Right forelimb (tissue), 1 donor: ENCODE measurements at places on chromosomes 3 and 15.
A peak's percentile ranks its signal among the peaks of the same experiment; 100 is the strongest.

DNA sequence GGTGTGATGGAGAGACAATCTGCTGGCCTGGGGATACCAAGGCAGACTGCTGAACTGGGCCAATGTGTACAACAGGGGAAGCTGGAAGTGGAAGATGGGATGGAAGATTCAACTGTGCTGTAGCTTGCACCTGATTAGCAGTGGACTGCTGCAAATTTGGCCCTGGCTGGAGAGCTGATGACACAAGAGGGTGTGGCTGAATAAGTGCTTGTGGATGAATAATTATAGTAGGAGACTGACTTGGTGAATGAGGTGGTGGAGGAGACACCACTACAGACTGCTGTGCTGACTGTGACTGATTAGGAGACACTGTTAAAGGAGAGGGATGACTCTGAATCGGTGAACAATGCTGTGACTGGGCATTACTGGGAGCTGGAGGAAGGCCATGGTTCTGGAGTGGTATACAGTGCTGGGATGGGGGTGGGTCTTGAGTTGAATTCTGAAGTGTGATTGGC is 52.5 kb downstream of the PHC3 start:
- no peak for DNase-seq

DNA sequence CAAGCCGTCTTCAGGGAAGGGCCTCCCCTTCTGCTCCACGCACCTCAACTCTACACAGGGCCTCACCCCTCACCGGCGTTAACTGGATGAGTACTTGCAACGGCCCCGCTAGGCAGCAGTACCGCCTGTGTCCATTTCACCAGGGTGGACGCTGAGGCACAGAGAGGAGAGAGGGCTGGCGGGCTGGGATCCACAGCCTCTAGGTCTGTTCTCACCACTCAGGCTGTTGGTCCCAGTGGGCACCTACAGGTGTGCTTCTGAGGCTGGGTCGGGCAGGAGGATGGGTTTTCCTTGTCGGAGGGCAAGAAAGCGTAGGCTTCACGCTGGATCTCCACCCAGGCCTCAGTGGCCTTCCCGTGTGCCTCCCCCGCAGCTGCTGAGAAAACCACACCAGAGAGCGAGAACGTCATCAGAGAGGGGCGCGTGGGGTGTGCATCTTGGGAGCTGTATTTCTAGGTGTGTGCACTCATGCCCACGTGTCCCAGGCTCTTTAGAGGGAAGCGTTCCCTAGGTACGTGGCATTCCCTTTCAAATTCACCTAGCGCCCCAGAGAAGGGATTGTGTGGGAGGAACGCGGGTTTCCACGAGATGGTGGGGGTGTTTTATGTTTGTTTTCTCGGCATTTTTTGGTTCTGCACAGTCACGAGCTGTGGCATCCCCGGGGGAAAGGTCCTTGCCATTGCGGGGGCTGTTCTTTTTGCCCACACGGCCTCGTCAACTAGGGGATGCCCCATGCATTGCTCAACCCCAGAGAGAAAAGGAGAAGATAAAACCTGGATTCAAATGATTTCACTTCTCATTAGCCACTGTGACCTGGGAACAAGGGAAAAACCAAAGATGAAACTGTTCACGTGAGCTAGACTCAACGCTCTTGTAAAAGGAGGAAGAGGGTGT is 67.7 kb downstream of the MGLL start:
- DNase-seq: no peak

DNA sequence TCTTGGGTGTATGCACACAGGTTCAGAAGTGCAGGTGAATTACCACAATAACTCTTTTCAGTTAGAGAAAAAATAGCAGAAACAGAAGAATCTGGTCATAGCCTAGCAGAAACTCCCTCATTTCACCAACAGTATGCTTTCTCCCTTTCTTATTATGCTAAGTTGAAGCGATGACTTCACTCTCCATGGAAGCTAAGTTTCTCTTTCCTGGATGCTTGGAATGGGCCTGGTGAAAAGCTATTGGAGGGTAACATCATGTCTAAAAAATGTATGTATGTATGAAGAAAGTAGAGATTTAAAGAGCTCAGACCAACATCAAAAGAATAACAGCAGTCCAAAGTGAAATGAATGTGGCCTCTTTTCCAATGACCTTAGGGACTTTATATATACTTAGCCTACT is 145.5 kb downstream of the TIGIT start:
- DNase-seq: no peak

- DNase-seq: no peak
Observed at GRCh38 chr3:22734207-22734606, 468.9 kb upstream of the UBE2E2 start.

DNA sequence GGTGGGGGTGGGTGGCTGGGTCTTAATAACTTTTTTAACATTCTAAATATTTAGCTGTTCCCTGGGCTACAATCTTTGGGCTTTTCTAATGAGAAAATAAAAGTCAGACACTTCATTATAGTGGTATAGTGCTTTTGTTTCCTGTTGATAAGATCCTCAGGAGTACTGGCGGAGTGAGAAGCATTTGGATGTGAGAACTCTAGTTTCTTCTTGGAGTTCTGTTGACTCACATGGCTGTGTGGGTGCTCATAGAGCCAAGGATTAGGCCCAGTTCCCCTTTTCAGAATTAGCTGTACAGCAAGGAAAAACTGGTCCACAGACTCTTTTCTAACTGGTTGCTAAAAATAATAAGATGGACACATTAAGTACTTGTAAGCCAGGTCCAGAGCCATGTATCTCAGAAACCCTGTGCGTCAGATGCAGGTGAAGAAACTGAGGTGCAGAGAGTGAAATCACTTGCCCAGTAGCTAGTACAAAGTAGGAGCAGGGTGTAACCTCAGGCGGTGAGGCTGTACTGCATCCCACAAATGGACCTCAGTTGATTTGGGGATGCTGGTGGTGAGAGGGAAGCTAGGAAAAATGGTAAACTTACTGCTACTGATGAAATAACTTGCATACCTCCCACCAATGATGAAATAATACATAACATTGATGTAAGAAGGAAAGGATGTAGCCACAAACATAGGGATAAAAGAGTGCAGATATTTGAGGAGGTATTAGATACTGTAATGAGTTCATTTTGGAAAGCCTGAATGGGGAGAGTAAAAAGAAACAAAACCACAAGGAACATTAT is 2.3 kb downstream of the ITPR1 start:
- no peak for DNase-seq

- DNase-seq: no peak
Observed at GRCh38 chr3:123803521-123803920, 80.6 kb downstream of the MYLK start.

GRCh38 chr3:1251282-1252060 is 158.6 kb downstream of the CNTN6 start:
- no peak for DNase-seq

GRCh38 chr3:130558366-130558765 is 41.4 kb downstream of the COL6A6 start:
- no peak for DNase-seq

- DNase-seq: no peak
Observed at GRCh38 chr15:69039516-69040225, 25.2 kb downstream of the NOX5 start.

- DNase-seq: no peak
Observed at GRCh38 chr3:118736107-118736506, 298.5 kb downstream of the IGSF11 start.

DNA sequence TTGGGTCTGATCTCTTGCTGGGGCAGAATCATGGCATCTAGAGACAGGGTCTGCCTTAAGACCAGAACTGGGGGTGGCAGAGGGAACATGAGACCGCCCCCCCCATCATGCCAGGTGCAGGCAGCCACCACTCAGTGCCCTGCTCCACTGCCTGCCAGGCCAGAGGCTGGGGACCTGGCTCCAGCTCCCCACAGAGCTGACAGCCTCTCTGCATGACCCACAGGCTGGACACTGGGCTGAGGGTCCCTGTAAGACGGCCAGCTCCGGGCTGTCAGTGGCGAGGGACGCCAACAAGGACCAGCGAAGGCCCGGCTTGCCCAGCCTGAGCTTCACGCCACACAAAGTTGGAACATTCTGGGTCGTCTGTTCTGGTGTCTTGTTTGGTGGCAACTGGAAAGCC is 145.6 kb downstream of the NSMCE3 start:
- no peak for DNase-seq

DNA sequence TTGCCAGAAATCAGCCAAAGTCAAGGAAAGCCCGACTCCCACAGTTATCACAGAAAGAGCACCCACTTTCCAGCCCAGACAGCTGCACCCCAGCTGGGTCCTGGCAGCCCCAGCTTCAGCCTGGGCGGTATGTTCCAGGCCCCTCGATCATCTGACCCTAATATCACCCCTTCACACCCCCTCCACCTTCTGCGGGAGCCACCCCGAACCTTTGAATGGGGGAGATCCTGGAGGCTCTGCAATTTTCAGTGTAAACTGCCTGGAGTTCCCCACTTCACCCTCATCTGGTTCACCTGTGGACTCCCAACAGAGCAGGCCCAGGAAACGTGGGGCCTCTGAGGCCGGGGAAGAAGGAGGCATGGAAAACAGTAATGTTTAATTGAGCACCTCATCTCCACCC is 5.9 kb downstream of the PRSS50 start:
- DNase-seq: peak; percentile 17

DNA sequence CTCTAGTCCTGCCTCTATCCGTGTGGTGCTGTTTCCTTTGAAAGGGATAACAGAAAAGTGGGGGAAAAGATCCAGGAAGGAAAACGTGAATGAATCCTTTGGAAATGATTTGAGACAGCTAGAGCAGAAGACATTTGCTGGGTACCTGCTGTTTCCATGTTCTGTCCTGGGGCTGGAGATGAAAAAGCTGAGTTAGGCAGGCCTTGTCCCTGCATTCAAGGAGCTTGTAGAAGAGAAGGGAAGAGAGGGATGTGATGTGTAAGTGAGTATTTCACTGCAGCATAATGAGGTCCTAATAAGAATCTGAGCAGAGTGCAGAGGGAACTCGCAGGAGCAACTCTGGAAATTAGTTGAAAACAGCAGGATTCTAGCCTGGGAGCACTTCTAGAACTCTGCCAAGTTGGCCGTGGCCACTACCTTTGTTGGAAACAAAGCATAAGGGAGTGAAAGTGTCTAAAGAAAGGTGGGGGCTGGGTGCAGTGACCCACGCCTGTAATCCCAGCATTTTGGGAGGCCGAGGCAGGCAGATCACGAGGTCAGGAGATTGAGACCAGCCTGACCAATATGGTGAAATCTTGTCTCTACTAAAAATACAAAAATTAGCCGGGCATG is 13.8 kb upstream of the SEMA4B start:
- DNase-seq: no peak

DNA sequence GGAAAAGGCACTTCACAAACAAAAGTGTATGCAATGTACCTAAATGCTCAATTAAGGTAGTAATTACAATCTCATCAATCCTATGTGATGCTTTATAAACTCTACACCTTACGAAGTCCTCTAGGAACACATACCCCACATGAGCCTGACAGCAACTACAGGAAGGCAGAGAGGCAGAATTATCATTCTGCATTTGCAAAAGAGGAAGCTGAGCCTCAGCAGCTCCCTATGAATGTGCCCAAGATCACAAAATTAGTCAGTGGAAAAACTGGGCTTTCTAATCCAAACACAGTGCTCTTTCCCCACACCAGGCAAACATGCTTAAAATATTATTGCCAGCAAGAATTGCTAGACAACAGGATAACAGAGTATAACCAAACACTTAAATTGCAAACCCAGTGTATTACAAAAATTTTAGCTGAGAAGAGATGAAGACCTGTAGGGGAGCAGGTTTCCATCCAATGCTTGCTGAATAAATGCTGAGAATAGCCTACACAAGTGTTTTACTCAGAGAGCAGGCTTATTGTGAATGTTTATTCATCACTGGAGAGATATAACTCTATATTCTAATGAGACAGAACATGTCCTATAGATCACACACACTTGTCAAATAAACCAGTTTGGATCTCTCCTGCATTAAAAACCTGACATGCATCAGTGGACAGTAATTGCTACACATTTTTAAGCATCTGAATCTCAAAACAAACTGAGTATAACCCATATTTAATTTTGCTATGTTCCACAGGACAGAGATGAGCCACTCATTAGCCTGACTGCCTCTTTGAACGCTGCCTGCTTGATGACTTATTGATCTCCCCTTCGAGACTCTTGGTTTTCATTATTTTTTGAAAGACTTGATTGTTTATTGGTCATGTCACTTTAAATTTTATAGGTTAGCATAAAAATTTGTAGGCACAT is 62.2 kb downstream of the PLCH1 start:
- DNase-seq: no peak

DNA sequence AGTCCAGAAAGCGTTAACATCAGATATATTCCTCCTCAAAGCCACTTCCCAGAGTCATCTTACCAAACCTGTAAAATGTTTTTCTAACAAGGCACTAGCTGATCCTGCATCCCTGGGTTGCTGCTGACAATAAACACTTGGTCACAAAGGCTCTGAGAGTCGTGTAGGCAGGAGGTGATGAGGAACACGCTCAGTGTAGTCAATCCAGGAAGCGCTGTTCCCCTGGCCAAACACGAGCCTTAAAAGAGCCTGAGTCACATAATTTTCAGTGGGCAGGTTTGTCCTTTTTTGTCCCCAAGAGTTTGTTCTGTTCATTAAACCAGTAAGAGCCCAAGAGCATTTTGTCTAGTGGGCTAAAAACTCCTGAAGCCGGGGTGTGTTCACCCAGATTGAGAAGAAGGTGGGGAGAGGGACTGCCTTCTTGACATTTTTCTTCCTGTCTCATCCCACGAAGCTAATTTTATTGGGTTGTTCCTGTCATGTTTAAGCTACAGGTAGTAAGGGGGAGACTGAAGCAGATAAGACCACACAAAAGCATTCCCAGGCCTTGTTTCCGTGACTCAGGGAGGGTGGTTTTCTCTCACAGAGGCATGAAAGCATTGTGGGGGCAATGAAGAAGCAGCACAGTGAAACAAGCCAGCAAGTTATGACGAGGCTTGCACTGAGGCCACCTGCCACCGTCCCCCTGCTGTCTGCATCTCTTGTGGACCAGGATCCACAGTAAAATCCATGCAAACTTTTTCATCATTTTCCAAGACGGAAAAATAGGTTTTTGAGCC is 73.7 kb downstream of the FOXB1 start:
- DNase-seq: no peak

GRCh38 chr3:15267502-15267901 is 61.5 kb downstream of the CAPN7 start:
- no peak for DNase-seq

DNA sequence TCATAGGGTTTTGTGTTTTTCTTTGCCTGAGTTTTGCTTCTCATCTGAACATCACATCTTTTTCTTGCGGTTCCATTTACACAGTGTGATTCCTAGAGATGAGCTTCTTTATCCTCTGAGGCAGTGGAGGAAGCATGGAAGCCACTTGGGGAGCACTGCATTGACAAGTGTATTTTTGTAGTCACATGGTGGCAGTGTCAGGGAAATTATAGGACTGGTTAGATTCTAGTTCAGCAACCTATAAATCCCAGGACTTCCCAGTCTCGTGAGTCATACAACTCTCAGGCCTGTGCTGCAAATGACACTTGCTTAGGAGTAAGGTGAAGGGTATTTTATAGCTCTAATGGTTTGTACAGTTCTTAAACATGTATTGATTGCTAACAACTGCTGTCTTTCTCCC is 58.4 kb downstream of the RBM6 start:
- no peak for DNase-seq

- DNase-seq: no peak
Observed at GRCh38 chr3:65953301-65953812, 85.4 kb downstream of the MAGI1 start.
